Ovary (tissue), 10 donors: ENCODE measurements at places on chromosomes 6 and 20. TPM values are rescaled to one million over a fixed set of nuclear protein-coding genes. Genes with fewer than 3 reads are reported as not detected.

LY86 gene
- polyA plus RNA-seq: 13.8 TPM

SMIM29 gene
- 26.3 TPM for polyA plus RNA-seq

ZBTB46 gene
- polyA plus RNA-seq: 4.1 TPM

PROCR gene
- polyA plus RNA-seq: 40.2 TPM

ARMC12 gene
- 0.97 TPM for polyA plus RNA-seq

POU5F1 gene
- polyA plus RNA-seq: 0.25 TPM

NKX2-4 gene
- polyA plus RNA-seq: not detected

AURKA gene
- polyA plus RNA-seq: 2.5 TPM

PAK1IP1 gene
- polyA plus RNA-seq: 13.2 TPM

OPRM1 gene
- not detected for polyA plus RNA-seq

SOX4 gene
- 34.0 TPM for polyA plus RNA-seq

SLC26A8 gene
- 0.10 TPM for polyA plus RNA-seq

COL19A1 gene
- not detected for polyA plus RNA-seq

GMPR gene
- polyA plus RNA-seq: 32.5 TPM

RBM24 gene
- polyA plus RNA-seq: 1.2 TPM

AIG1 gene
- polyA plus RNA-seq: 34.5 TPM

SLC22A2 gene
- polyA plus RNA-seq: 0.16 TPM

ULBP2 gene
- polyA plus RNA-seq: 0.08 TPM

IPCEF1 gene
- 1.8 TPM for polyA plus RNA-seq
